ENCODE measurements at places on chromosomes 16 and 17.

DNA sequence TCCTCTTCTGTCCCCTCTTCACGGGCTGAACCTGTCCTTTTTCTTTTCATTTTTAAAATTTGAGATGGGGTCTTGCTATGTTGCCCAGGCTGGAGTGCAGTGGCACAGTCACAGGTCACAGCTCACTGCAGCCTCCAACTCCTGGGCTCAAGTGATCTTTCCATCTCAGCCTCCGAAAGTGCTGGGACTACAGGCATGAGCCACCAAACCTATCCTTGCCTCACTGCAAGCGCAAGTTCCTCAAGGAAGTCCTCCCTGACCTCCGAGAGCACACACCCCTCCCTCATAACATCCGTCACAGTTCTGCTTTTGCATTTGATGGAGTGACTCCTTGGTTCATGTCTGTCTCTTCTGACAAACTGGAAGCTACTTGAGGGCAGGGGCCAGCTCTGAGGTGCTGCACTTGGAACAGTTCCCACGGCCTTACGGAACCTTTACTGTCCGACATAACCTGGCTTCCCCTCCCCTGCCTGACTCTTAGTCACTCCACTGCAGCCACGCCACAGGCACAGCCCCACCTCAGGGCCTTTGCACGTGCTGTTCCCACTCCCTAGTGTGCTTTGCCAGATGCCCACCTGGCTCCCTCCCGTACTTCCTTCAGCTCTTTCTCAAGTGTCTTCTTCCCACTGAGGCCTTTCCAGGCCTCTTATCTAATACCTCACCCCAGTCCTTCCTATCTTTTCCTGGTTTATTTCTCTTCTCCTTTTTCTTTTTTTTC, 4.4 kb downstream of the TBX6 start:
- peak; percentile 18 for DNase-seq

- no peak for DNase-seq
Measured at GRCh38 chr17:73371285-73371684, 59.5 kb upstream of the CDC42EP4 start.

GRCh38 chr16:143456-143855, 5.0 kb upstream of the NPRL3 start:
- DNase-seq, result no peak

DNA sequence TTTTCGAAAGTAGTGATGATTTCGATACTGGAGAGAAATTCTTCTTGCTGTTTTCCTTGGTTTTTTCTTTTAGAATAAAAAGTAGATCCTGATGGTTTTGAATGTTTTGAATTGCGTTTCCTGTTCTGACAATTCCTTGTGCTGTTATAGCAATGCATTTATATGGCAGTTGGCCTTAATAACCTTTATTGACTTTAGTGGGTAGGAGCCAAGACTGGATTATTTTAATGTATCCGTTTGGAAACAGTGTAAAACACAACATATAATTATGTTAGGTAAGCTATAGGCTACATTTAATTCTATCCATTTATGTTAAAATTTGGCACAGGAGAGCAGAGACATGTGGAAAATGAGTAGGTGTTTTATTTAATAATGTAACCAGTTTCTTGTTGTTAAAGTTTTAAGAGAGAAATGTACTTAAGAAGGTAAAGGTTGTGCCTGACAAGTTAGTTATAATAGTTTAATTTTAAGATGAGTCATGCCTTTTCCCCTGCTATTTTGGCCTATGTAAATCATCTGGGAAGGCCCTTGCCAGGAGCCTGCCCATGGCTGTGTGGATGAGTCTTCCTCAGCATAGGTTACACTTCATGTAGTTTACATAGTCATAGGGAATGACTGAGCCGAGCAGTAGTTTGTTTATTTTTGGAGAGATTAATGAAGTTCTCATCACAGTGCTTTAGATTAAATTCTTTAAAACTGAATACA, 189.9 kb downstream of the FTO start:
- no peak for DNase-seq

- no peak for DNase-seq
Measured at GRCh38 chr17:69012895-69013805, 47.6 kb downstream of the ABCA9 start.

- no peak for DNase-seq
Measured at GRCh38 chr17:76359375-76359774, 5.7 kb upstream of the PRPSAP1 start.

DNA sequence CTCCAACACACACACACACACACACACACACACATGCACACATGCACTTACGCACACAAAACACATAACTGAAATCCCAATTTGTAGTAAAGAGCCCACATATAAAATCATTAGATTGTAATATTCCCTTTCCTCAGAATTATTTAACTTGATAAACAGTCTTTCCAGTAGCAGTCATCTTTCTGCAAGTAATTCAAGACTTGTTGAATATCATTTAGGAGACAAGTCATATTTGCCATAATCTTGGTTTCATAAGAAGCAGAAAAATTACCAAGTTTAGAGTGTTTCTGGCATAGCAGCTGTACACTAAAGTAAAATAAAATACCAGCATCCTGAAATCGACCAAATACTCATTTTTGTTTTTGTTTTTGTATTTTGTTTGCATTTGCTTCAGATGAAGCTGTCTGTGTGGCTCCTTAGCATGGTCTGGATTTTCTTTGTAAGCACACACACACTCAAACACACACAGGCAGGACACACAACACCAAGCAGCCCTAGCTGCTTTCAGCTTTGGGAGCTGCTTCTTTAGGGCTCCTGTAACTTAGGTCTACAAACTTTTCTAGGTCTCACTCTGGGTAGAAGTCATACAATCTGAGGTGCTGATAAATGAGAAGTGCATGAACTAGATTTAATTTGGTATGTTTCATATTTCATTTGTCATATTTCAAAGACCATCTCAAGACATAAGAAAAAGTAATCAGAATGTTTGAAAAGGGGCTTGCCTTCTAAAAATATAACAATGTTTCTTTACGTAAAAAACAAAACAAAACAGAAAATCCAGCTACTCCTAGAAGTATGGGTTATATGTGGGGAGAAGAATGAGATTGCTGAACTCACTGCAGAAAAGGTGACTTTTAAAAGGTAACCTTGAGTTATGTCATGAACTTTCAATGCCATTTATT, 3.0 kb downstream of the SALL1 start:
- DNase-seq, result no peak

- DNase-seq, result no peak
Measured at GRCh38 chr16:69909760-69910159, 41.4 kb upstream of the CLEC18A start.

- DNase-seq, result no peak
Measured at GRCh38 chr17:78840530-78840779, 159 bp downstream of the USP36 start.

GRCh38 chr17:67390646-67391361, 13.7 kb downstream of the PITPNC1 start:
- DNase-seq, result peak; percentile 75

DNA sequence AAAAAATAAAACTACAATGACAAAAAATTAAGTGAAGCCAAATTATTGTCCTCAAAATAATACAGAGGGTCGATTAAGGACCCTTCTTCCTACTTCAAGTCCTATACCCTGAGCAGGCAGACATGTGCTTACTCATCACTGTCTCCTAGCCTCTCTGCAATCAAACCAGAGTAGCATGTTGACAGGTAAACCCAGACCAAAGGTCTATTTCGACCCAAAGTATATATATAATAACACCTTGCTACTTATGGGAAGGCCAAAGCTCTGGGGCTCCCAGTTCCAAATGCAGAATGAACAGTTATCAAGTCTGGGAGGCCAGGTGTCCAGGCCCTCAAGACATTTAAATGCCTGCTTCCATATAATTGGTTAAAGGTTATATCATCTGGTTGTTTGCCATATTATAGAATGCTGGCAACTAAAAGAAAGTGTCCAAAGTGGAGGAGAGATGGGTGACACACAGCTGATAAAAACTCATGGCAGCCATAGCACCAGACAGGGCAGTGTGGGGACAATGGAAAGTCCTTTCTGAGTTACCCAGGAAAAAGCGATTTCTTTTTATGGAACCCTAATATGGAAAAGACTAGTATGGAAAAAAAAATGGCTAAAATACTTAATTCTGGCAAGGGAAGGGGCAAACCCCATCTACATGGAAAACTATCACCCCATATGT, 53.6 kb downstream of the N4BP1 start:
- no peak for DNase-seq

DNA sequence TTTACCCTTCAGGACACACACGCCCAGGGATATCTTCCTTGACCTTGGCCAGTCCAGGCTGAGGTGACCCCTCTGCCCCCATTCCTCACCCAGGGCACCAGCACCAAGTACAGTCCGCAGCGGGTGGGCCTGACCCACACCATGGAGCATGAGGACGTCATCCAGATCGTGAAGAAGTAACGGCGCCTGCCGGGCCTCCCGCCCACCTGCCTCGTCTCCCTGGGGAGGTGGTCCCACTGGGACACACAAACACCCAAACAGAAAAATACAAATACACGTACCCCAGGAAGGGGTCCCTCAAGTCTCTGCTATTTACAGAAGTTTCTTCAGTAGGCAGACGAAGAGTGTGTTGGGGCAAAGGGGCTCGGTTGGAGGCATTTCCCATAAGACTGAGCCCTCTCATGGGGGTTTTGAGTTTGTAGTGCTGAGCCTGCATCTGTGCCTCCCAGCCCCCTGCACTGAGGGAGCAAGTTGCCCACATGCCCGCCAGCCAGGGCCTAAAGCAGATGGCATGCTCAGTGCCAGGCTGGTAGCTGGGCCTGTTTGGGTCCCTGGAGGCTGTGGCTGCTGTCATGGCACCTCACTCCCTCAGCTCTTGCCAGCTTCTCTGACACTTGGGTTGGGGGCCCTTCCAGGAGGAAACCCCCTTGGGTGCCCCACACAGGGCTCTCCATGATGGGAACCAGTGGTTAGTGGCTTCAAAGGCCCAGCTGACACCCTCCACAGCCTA, 1.3 kb upstream of the MYO15A start:
- no peak for DNase-seq

DNA sequence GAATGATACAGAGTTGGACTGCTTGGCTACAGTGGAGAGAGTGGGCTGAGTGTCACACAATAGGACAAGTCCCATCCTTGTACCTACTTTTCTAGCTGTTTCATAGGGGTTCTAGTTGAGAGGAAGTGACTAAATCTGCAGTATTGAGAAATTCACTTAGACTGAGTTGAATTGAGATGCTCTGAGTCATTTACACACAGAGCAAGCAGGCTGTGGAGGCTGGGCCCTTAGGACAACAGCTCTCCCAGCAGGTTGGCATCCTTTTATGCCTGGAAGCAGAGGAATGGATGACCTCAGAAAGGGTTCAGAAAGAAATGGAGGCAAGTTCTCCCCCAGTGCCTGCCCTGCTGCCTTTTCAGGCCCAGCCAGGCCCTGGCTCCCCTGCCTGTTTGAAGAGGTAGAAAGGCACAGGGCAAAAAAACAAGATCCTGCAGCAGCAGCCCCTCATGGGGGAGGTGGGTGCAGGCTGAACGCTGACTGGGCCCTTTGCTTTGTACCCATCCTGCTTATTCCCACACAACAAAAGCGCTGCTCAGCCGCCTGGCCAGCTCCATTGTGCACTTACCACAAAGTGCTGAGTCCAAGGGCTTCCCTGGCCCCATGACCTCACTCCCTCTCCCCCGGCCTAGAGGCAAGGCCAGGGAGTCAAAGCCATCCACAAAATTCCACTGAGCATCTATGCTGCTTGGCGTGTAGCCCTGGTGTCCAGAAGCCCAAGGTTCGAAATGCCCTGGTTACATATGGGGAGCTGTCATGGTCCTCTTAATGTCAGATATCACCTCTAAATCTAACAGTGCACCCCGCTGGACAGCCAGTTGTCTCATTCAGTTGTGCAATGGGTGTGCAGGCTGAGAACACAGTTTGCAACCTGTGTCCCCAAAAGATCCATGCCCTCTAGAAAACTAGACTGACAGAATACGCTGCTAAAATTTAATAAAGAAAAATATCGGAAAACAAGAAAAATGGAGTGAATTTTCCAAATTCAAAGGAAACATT, 5.4 kb upstream of the CRYBA1 start:
- no peak for DNase-seq

GRCh38 chr17:83075270-83075880, 4.0 kb upstream of the METRNL start:
- no peak for DNase-seq

DNA sequence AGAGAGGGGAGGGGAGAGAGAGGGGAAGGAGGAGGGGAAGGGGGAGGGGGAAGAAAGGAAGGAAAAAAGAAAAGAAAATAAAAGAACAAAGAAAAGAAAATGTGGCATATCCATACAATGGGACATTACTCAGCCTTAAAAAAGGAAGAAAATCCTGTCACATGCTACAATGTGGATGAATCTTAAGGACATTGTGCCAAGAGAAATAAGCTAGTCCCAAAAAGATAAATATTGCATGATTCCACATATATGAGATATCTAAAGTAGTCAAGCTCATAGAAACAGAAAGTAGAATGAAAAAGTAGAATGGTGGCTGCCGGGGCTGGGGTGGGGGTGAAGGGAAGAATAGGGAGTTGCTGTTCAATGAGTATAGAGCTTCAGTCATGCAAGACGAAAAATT, 40.4 kb downstream of the CNGB1 start:
- no peak for DNase-seq
